ENCODE measurements at places on chromosomes 4 and X.

DNA sequence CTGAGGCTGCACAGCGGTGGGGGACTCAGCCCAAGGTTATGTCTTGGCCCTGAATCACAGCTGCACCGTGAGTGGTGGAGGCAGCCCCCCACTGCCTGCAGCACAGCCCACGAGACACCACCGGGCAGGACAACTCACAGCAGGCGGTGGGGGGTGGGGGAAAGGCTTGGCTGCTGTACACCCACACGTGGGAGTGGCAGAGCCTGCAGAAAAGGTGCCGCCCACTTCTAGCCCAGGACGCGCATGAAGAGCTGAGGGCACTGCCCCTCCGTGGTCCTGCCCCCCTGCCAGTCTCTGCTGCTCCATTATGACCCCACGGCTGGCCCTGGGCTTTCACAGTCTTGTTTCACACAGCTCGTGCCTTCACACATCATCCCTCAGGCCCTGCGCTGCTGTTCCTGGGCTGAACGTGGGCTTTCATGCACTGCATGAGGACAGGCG is 40.8 kb downstream of the FGFRL1 start:
- no peaks in the 10 kb centered on the region for H3K36me3 ChIP-seq
- no peak overlapping the region for H3K4me3 ChIP-seq
- no peak overlapping the region for H3K27ac ChIP-seq
- peak; percentile 43 for DNase-seq

DNA sequence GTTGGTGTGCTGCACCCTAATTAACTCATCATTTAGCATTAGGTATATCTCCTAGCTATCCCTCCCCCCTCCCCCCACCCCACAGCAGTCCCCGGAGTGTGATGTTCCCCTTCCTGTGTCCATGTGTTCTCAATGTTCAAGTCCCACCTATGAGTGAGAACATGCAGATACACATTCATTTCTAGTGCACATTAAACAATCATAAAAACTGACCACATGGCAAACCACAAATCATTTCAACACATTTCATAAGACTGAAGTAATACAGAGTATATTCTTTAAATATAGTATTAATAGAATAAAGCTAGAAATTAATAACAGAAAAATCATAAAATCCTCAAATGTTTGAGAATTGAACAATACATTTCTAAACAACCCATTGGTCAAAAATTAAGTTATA is 34.1 kb downstream of the PRKG2 start:
- H3K4me1 ChIP-seq: no peaks in the 10 kb centered on the region
- DNase-seq: no peak
- H3K36me3 ChIP-seq: no peaks in the 10 kb centered on the region
- H3K27me3 ChIP-seq: no peaks in the 10 kb centered on the region

DNA sequence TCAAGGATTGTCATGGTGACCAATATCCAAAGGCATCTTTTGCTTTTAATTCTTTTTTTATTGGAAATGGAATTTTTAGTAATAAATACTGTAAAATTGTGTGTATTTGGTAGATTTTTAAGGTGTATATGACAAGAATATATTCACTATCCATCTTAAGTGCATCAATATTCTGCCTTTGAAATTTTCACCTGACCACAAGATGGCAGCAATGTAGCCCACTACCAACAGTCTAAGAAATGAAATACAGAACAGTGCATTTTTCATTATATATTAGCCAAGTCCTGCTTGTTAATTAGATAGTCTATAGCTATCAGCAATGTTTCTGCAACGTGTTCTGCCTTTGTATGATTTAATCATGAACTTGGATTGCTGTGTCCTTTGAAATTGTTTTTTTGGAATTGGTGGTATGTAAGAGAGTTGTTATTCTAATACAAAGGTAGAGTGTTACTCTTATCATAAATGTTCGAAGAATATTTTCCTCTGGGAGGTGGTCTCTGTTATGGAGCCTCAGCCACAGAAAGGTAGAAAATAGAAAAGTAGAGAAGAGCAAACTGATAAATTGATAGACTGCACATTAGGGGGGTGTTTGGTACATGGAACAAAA is 38.2 kb downstream of the HPGDS start:
- H3K36me3 ChIP-seq: no peaks in the 10 kb centered on the region
- no peak for DNase-seq
- H3K27me3 ChIP-seq: no peaks in the 10 kb centered on the region
- no peak overlapping the region for H3K27ac ChIP-seq

DNA sequence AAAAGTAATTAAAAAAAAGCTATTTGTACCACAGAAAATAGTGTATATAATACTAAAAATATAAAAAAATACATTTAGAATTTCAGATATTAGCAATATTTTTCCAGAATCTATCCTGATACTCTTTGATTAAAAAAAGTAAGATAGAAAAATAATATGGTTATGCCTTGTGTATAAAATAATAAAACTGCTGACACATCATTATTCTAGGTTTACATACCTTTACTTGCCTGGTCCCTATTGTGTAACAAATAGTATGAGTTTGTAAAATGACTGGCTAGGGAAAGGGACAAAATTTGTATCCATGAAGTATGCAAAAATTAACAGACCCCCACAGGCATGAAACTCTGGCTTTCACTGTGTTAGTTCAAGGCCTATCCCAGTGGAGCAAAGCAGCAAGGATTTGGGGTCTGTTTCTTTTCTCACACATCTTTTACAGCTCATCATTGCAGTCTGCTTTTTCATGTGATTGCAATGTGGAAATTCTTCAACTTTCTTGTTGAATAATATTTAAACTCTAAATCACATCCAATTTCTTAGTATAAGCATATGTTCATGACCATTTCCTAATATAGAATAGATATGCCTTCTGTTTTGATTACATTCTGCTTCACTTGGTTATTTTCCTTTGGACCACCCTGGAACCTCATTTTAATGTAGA is 136.7 kb upstream of the PCDH18 start:
- H3K4me1 ChIP-seq: no peaks in the 10 kb centered on the region
- H3K27ac ChIP-seq: no peak overlapping the region
- H3K27me3 ChIP-seq: no peaks in the 10 kb centered on the region
- no peak for DNase-seq
- no peaks in the 10 kb centered on the region for H3K36me3 ChIP-seq

- no peaks in the 10 kb centered on the region for H3K27me3 ChIP-seq
- no peak overlapping the region for H3K4me3 ChIP-seq
- no peaks in the 10 kb centered on the region for H3K36me3 ChIP-seq
- H3K27ac ChIP-seq: no peak overlapping the region
- DNase-seq: no peak
Measured at GRCh38 chr4:68476191-68476590, 28.9 kb downstream of the TMPRSS11E start.

- no peaks in the 10 kb centered on the region for H3K4me1 ChIP-seq
- H3K27me3 ChIP-seq: no peaks in the 10 kb centered on the region
- no peaks in the 10 kb centered on the region for H3K36me3 ChIP-seq
- no peak overlapping the region for H3K27ac ChIP-seq
Measured at GRCh38 chr4:112127048-112127637, 18.1 kb upstream of the FAM241A start.

DNA sequence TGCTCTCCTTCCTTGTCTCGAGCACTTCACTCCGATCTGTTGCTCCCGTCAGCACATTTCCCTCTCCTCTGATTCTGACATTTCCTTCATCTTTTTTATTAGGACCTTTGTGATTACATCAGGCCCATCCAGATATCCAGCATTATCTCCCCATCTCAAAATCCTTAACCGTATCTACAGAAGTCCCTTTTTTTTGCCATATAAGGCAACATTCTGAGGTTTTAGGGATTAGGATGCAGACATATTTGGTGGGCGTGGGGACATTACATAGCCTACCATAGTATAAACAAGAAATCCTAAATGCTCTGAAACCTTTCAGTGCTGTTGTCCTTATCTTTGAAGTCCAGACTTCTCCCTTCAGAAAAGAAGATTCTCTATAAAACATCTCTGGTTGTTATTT is 505.0 kb upstream of the PITX2 start:
- no peak overlapping the region for H3K27ac ChIP-seq
- no peak for DNase-seq
- H3K4me3 ChIP-seq: no peak overlapping the region
- no peaks in the 10 kb centered on the region for H3K4me1 ChIP-seq
- H3K27me3 ChIP-seq: no peaks in the 10 kb centered on the region

DNA sequence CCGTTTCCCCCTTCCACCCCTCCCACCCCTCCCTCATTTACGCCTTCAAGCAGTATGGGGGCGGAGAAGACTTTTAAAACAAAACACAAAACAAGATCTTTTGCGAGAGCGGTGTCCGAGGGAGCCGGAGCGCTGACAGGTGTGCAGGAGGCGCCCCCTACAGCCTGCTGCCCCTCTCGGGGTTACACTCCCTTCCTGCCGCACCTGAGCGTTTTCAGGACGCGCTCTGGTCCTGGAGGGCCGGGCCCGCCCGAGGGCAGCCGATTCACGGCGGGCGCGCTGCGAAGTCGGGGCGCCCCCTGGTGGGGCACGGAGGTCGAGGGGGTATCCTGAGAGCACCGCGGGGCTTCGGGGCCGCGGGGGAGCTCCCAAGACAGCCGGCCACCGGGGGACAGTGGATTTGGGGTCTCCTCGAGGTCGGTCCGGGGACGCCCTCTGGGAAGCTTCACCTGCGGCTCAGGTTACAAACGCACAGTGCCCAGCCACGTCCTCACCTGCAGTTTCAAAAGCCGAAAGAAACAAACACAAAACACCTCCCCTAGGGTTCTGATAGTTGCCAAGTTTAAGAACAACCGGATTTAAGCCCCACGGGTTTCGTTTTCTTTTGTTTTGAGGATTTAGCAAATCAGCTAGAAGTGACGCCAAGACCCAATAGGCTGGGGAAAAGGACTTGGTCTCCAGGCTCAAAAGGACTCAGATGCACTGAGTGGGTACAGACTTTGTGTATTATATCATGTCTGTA is 8.0 kb upstream of the NEUROG2 start:
- H3K4me3 ChIP-seq: peak overlapping the region; percentile 65
- H3K27me3 ChIP-seq: no peaks in the 10 kb centered on the region
- H3K4me1 ChIP-seq: peaks cover 4% of the 10 kb centered on the region
- DNase-seq: no peak
- H3K27ac ChIP-seq: peak overlapping the region; percentile 4

DNA sequence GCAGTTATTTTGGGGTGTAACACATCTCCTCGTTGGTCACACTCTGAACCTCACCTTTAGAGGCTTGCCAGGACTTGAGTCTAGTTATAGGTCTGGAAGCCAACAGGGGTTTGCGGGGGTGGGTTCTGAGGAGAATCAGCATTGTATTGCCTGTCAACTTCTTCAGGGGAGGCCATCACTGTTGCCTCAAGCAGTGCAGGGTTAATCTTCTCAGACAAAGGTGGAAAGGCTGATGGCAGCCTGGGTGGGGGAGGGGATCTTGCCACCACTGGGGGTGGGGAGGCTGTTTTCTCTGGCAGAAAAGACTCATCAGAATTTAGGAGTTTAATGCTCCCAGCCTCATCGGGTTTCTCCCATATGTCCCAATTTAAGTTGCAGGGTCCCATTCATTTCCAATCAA is 387.8 kb downstream of the PRR32 start:
- H3K27me3 ChIP-seq: no peaks in the 10 kb centered on the region
- H3K27ac ChIP-seq: no peak overlapping the region

DNA sequence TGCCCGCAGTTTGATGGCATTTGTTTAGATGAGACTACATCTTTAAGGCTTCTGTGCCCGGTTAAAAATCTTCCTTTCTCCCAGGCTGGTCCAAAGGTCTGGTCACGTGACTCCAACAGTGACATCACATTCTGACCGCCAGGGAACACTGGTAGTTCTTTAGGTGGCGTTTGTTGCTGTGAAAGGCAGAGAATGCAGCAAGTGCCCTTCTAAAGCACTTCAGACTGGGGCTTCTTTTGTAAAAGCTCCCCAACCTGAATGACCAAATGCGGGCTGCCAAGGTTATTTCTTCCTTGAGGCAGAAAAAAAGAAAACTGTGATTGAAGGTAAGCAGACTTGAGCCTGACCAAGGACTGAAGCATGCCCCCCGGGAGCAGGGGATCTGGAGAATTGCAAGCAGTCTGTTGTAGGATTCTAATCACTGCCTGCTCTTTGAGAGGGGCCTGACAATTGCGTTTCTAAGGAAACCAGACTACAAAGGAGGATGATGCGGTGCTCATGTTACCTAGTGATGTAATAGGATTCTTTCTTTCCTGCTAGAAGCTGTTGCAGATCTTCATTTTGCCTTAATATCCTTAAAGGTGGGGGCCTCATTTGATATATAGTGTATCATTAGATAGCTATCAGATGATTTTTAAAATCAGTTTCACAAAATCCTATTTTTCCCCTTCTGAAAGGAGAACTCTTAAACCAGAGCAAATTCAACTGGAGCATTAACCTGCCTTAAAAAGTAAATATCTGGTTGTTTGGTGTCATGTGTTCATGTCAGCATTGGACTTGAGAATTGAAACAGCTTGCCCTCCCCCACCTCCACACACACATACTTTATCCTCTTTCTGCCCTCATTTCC is 133.1 kb downstream of the AKAP4 start:
- no peaks in the 10 kb centered on the region for H3K36me3 ChIP-seq
- no peak for DNase-seq

DNA sequence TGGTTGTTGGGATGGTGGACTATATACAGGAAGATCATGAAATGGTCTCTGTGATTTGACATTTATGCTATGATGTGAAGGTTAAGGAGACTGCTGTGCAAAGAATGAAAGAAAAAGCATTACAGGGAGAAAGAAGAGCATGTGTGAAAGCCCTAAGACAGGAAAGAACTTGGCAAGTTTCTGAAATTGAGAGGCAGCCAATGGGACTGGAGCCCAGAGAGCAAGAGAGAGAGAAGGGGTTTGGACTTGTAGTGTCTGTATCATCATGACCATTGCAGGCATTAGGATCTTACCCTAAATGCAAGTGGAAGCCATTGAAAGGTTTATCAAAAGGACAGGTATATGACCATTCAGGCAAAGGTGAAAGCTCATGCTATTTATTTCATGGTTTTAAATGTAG is 147.1 kb downstream of the NAA11 start:
- DNase-seq: no peak
- H3K4me1 ChIP-seq: no peaks in the 10 kb centered on the region
- no peak overlapping the region for H3K27ac ChIP-seq
- no peak overlapping the region for H3K4me3 ChIP-seq

DNA sequence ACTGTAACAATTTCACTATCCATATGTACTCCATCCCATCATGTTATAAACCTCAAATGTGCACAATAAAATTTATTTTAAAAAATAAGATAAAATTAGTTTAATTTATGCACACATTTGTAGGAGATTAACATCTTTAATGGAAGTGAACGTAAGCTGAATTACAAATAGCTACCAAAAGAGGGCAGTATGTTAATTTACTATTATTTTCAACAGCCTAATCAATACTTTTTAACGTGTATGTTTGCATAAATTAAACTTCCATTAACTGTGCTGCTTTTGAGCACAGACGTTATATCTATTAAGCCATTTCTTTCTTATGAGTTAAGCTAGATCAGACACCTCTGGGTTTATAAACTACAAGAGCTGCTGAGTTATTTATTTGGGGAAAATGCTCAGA is 56.5 kb upstream of the PHKA2 start:
- H3K36me3 ChIP-seq: no peaks in the 10 kb centered on the region
- H3K27ac ChIP-seq: no peak overlapping the region
- H3K4me1 ChIP-seq: no peaks in the 10 kb centered on the region

DNA sequence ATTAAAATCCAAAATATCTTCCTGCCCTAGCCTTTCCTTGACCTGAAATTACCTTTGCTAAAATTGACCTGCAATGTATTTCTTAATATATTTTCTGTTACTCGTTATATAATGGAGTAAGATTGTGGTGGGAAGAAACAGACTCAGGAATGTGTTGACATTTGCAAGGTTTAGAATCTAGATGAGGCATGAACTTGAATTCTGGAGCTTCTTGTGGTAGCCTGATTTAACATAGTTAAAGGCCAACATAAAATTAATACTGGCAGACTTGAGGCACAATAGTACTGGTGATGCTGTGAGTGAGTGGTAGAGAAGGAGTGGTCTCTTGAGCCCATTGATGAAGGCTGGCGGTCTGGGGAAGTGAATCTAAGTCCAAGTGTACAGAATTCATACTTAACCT is 197.9 kb upstream of the SPRY1 start:
- H3K27ac ChIP-seq: no peak overlapping the region
- no peaks in the 10 kb centered on the region for H3K36me3 ChIP-seq
- DNase-seq: no peak
- H3K27me3 ChIP-seq: no peaks in the 10 kb centered on the region

Data from breast epithelium (tissue), 4 donors.